Activated T-cell treated with anti-CD3 and anti-CD28 coated beads, Interleukin-2, amount 50 U/mL, for 72 hours (primary cell): ENCODE measurements at places on chromosomes 16 and 17.

DNA sequence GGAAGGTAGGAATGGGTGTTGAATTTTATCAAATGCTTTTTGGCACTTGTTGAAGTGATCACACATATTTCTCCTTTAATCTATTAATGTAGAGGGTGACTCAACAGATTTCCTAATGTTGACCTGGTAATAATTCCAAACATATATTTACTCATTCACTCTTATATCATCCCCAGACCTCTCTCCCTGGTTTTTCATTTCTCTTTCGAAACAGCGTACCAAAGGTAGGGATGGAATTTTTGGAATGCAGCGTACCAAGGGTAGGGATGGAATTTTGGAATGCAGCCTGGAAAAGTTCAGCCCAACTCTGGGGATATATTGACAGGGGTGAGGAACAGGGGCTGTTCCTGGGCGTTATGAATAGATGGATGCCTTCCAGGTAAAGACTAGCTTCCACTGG, 7.3 kb downstream of the KIF18B start:
- DNase-seq: no peak

DNA sequence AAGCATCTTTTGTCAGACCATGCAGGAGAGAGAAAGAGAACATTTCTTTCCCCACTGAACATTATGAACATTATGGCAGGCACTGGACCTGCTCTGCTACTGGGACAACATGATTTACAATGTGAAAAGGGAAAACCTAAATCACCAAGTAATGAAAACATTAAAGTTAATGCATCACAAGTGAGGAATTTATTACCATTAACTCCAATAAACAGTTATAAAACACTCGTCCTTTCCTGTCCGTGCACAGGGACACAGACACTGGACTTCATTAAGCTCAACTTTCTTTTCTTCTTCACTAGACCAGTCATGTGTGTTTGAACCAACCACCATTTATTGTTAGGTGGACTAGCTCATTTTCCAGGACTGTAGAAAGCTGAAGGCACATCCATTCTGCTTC, 95.4 kb downstream of the SNX11 start:
- no peak for DNase-seq

DNA sequence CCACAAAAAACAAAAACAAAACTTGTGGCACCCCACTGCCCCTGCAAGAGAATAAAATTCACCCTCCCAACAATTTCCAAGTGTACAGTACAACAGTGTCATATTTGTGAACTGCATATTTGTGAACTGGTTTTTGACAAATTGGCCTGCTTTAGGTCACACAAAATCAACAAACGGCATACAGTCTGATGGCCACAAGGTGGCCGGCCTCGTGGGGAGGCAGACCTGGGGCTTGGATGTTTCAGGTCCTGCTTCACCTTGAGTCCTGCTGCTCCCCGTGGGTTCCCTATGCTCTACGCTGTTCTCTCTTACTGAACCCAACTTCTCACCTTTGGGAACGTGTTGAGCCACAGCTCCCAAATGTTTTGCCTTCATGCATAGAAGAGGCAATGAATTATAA, 102.2 kb downstream of the CDK5R1 start:
- DNase-seq: no peak

- no peak for DNase-seq
Observed at GRCh38 chr16:49337814-49338350, 35.7 kb upstream of the C16orf78 start.

DNA sequence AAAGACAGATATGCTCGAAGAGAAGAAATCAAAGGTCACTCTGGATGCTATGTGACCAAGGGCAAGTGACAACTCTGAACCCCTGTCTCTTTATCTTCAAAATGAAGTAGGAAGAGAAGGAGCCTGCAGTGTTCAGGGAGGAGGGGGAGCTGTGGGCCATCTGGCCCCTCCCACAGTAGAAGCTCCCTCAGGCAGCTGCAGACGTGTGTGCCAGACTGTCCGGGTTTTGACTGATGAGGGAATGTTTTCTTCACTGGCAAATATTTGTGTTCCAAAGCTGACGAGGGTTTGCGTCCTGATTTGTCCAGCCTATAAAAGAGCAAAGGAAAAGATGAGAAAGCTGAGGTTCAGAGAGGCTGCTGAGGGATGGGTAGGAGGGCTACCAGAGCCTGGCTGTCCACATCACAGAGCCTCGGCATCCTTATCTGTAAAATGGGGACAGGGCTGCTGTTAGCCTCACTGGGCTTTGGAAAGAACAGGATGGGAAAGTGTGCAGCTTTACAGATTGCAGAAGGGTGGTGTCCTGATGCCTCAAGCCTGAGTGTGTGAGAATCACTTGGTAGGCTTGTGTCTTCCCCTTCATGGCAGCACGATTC, 1.8 kb upstream of the GINS2 start:
- no peak for DNase-seq

- DNase-seq: no peak
Observed at GRCh38 chr17:66073384-66073783, 118.5 kb downstream of the CEP112 start.

DNA sequence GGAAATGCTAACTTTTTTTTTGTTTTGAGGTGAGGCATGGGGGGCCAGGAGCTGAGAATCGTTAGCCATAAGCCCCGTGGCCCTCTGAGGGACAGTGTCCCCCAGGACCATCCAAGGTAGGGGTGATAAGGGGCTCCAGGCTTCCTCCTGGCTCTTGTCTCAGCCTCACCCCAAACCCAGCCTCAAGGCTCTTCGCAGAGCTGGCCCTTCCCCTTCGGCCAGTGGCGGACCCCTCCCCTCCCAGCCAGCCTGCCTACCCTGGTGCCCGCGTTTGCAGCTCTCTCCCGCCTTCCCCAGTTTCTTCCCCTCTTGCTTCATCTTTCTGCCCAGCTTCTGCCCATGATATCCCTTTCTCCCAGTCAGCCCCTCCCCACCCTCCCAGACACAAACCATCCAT, 22.7 kb upstream of the ATP2A3 start:
- DNase-seq: no peak

GRCh38 chr16:72195609-72196008, 23.7 kb upstream of the PMFBP1 start:
- DNase-seq: no peak

GRCh38 chr17:4939546-4939795, 375 bp downstream of the SLC25A11 start:
- no peak for DNase-seq

GRCh38 chr17:71192848-71193247, 928.0 kb upstream of the SOX9 start:
- no peak for DNase-seq

GRCh38 chr17:34499576-34499975, 79.8 kb upstream of the TMEM132E start:
- no peak for DNase-seq

GRCh38 chr16:86355951-86356350, 154.4 kb upstream of the FOXF1 start:
- DNase-seq: no peak

GRCh38 chr16:19588661-19589060, 33.2 kb downstream of the VPS35L start:
- no peak for DNase-seq
